AG08396 (cell line): ENCODE measurements at places on chromosomes 7 and 10.

GRCh38 chr7:130113887-130114286 lies 43.6 kb downstream of the KLHDC10 start:
- DNase-seq = no peak

GRCh38 chr7:20172736-20173334 lies 44.3 kb downstream of the MACC1 start:
- peak; percentile 12 for DNase-seq

DNA sequence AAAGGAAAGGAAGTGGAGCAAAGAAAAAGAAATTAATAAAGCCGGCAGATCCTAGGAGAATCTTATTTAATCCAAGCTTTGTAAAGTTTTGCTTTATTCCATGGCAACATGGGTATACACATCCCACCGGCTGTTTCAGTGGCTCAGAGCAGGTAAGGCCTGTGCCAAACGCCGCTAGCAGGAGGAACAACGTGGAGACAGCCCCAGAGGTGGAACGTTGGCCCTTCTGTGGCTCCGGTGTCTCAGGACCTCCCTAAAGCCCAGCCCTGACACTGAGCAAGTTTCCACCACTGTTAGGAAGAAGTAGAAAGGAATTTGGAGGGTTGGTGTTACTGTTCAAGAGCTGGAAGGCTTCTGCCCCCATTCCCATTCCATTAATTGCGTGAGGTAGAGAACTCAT lies 52.0 kb downstream of the EGFR start:
- DNase-seq = no peak

GRCh38 chr7:39557222-39557621 lies 9.0 kb upstream of the YAE1 start:
- no peak for DNase-seq

DNA sequence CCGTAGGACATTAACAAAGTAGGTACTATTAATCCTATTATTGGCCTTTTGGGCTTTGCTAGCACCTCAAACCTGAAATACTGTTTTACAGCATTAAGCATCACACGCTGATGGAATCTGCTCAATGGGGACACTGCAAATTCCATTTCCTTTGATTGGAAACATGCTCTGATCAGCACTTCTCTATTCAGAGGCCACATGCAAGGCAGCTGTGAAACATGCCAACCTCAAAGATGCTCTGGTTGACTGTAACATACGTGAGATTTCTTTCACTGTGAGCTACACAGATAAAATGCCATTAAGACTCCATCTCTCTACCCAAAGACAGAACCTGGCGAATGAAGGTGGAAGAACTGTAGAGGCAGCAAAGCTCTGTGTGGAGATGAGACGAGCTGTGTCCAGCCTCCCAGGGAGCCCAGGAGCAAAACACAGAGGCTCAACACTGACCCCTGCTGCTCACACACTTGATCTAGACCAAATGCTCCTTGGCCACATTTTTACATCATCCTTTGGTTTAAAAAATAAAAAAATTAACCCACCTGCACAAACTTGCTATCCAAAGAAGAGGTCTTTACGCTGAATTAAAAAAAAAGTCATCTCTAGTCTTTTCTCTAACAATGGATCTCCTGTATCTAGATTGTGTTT lies 8.0 kb downstream of the RSU1 start:
- peak; percentile 41 for DNase-seq

GRCh38 chr10:112951359-112952281 lies 1.6 kb downstream of the TCF7L2 start:
- DNase-seq = peak; percentile 59

GRCh38 chr10:22429146-22429545 lies 83.8 kb downstream of the SPAG6 start:
- no peak for DNase-seq

GRCh38 chr7:44565795-44566559 lies 7.7 kb downstream of the DDX56 start:
- no peak for DNase-seq

GRCh38 chr7:20238754-20239324 lies 21.7 kb upstream of the MACC1 start:
- DNase-seq = no peak
